Anterior cingulate cortex (tissue), 58 donors: ENCODE measurements at places on chromosomes 7 and 10.
A peak's percentile ranks its signal among the peaks of the same experiment; 100 is the strongest.

DNA sequence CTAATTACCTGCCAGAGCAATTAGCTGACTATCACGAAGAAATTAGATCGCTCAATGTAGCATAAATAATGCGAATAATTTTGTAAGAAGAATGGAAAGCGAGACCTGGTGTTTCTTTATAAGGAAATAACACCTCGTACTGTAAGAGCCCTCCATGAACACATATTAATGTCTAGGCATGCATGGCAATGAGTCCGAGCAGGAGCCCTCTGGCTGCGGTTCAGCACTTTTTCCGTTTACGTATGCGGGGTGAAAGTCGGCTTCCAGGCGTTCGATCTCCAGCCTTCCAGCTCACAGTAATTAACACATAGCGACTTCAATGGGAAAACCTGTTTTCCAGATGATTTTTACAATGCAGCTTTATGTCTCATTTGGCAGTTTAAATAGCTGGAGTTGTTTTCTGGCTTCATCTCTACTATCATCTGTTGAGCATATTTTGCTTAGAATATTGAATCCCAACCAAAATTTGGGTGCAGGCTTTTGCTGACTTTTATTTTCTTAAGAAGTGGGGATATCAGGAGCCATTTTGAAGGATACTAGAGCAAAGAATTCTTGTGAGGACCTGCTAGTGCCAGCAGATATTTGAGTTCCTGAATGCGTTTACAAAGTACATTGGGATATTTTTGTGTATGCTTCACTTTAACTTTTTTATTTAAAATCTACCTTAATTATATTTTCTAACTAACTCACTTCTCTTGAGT is 7.2 kb upstream of the SP8 start:
- no peak for DNase-seq

- no peak for DNase-seq
These were observed 1.2 kb upstream of the ZNF655 start for GRCh38 chr7:99557196-99557607.

- no peak for DNase-seq
These were observed 151.1 kb upstream of the SHH start for GRCh38 chr7:155963356-155963755.

- DNase-seq = no peak
These were observed 44.2 kb upstream of the GPR26 start for GRCh38 chr10:123621916-123622315.

GRCh38 chr7:126460664-126461063 is 792.1 kb downstream of the GRM8 start:
- DNase-seq = no peak

GRCh38 chr7:70700055-70700940 is 431.6 kb upstream of the GALNT17 start:
- DNase-seq = no peak

GRCh38 chr10:68139448-68140272 is 30.4 kb downstream of the MYPN start:
- DNase-seq = no peak

DNA sequence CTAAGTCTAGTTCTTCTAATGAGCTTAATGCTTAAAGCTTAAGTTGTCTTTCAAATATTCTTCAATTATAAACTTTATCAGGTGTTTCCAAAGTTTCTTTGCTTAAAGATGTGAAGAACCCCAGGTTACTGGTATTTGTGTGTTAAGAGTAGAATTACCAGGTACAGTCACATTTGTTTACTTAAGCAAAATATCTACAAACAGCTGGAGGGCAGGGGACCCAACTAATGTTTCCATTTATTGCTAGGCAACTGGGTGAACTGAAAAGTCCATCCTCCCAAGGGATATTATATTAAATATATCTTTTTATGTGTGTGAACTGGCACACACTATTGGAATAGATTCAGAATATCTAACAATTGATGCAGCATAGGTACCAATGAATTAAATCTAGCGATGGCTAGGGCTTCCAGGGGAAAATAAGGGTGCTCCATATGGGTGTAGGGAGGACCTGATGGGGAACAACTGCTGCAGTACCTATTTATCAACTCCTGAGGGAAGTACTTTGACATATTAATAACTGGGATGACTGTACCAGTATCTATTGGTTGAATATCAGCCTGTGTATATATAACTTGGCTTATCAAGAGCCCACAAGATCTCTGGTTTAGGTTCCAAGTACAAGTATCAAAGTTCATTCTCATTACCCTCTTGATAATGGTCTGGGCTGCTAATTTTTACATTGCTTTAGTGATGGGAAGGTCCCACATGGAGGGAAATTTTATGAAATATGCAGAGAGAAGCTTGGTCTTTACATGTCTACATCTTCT is 10.3 kb upstream of the AGR3 start:
- no peak for DNase-seq

DNA sequence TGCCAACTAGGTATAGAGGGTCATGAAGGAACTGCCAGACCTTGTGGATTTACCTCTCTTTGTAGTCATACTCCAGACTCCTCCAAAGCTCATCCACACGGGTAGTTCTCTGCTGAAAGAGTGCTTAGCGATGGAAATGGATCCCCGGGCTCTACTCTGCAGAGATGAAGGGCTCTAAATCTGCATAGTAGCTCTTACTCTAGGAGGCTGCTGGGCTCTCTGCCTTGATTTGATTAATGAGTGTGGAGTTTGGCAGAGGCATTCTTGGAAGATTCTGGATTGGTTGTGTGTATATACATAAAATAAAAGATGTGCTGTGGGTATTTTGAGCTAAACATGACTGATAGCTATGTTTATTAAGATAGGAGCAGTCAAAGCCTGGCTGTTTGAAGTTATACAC is 21.3 kb upstream of the CPXM2 start:
- no peak for DNase-seq

- DNase-seq = no peak
These were observed 46.1 kb upstream of the NFE2L3 start for GRCh38 chr7:26105931-26106330.

GRCh38 chr10:122152544-122152943 is 118.6 kb upstream of the BTBD16 start:
- DNase-seq = peak; percentile 73

GRCh38 chr7:130201796-130202195 is 3.4 kb downstream of the TMEM209 start:
- no peak for DNase-seq
